ENCODE measurements at places on chromosomes 7 and 10.

GRCh38 chr10:10338339-10338738 lies 679.3 kb upstream of the CELF2 start:
- no peak for DNase-seq

GRCh38 chr7:7918736-7919448 lies 49.7 kb upstream of the GLCCI1 start:
- no peak for DNase-seq

DNA sequence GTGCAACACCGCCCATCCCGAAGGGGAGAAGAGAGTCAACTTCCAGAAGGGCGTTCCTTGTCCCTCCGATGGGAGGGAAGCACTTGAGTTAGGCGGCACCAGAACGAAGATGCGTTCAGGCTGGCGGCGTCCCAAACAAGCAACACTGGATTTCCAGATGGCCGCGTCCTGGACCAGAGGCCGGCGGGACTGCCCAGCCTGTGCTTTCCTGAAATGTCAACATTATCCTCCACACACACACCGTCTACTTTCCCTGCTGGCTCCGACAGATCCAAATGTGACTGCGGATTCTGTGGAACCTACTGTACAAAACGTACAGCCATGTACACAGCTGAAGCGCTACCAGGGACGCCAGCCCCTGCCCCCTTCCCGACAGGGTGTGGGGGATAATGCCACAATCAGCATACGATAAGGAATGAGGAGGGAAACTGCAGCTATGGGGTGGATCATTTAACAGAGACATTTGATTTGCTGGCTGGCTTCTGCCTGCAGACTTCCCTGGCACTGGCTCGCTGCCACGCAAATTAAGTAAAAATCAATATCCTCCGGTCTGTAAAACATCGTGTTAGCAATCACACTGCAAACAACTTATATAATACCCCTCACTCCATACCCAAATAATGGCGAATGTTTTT lies 82.1 kb downstream of the ZRANB1 start:
- DNase-seq, result no peak

DNA sequence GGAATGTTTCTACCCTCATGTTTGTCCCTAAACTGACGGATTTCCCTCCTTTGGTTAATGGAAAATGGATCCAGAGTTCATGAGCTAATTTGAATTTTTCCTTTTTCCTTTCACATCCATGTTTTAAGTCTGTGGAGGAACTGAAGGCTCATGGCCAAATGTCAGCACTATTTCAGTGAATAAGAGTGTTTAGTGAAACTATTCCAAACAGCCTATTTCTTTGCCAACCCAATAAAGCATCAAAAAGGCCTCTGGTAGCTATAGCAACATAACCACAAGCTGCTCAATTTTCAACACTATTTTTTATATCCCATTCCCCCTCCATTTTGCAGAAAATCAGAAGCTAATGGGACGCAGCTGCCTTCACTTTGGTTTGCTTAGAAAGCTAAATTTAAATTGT lies 1454.1 kb downstream of the GATA3 start:
- DNase-seq, result no peak

DNA sequence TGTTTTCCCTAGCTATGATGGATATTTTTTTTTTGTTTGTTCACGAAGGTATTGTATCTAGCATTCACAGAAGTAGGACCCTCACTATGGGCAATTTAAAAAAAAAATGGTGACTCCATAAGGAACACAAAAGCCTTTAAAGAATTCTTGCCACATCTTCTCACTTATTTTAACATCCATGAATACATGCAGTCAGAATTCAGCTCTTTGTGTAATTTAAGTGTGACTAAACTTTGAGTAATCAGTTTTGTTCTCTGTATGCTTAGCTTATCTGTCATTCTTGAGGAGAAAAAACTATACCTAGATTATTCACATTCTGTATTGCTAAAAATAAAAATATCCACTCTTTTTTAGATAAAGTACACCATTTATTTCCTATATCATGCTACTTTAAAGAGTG lies 313.2 kb upstream of the KCND2 start:
- DNase-seq, result no peak

DNA sequence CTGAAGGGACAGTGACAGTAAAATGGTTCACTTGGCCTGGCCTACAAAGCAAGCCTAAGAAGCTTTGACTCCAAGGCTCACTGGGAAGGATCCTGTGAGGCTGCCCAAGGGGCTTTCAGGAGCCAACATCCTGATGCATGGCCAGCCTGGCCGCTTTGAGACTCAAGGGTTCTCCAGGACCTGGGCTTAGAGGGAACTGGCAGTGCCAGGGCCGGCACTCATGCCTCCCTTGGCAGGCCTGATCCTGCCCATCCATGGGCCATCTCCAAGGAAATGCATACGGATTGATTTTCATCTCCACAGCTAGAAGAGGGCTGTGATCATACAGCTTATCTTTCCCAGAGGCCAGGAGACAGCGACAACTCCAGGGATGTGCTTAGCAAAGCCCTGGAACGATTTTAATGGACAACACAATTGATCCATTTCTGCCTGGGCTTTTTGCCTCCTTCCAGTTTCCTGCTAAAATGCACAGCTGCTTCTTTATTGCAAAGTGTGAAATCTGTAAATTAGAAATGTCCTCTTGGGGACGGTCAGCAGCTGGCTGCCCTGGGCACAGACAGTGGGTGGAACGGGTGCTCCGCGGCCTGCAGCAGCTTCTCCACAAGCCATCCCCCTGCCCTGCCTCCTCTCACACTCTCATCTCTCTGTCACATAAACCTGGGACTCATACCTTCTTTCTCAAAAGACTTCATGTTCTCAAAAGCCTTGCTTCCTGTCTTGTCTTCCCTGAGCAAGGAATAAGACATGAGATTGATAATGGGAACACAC lies 288.5 kb downstream of the GRID1 start:
- DNase-seq, result no peak

GRCh38 chr10:34967335-34967880 lies 122.7 kb downstream of the CUL2 start:
- no peak for DNase-seq

- DNase-seq, result no peak
Measured at GRCh38 chr10:117053482-117053881, 48.5 kb upstream of the SHTN1 start.

DNA sequence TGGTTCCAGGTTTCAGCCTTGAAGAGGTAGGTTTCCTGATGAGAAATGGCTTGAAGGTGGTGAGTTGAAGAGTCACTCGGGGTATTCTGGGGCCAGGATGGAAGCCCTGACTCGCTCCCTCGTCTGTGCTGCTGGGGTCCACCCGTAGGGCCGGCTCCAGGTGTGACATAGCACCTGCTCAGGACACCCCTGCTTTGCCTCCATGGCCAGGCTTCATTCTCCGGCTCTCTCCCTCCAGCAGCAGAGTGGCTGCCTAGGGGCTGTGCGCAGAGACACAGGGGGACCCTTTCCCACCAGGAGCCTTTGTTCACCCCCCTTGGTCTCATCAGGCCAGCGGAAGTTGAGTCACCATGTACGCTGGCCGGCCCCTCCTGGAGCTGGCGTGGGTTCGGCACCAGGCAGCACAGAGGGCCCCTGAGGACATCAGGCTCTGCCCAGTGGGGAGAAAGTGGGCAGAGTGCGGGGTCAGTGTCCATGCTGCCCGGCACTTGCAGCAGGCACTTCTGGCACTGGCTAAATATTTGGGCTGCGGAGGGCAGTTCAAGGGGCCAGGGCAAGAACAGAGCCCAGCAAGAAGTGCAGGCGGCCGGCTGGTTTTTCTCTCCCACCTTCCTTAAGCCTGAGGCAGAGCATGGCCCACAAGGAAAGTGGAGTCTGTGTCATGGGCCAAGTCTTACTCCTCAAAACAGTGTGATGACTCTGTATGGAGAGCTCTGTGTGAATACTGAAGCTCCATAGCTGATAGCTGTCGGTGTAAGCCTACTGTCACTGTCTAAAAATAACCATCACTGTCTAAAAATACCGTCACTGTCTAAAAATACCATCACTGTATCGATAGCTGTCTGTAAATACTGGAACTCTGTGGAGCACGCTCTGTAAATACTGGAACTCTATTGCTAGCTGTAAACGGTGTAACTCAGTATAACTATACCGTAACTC lies 3.7 kb upstream of the PRKAR1B start:
- DNase-seq, result no peak

DNA sequence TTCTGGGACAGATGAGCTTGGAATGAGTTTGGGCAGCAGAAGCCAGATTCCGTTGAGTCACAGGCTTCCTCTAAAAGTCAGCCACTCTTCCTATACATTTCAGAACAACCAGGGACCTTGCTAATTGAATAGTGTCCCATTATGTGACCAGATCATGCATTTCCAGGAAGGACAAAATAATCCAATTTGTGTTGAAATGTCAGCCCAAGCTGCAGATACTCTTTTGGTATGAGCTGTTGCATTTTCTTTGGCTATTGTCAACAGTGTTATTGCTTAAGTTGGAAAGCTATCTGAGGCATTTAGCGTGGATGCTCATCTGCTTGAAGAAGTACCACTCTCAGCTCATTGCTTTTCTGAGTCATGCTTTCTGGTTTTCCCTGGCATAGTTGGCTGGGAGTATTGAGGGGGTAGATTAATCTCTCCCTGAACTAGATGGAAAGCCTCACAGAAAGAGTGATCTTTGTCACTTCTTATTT lies 223.7 kb upstream of the HABP2 start:
- no peak for DNase-seq

- DNase-seq, result no peak
Measured at GRCh38 chr10:62056698-62057097, 155.2 kb downstream of the ARID5B start.

GRCh38 chr7:7131273-7131672 lies 51.1 kb upstream of the C1GALT1 start:
- DNase-seq, result no peak
